ENCODE measurements at places on chromosomes 11 and 22.

DNA sequence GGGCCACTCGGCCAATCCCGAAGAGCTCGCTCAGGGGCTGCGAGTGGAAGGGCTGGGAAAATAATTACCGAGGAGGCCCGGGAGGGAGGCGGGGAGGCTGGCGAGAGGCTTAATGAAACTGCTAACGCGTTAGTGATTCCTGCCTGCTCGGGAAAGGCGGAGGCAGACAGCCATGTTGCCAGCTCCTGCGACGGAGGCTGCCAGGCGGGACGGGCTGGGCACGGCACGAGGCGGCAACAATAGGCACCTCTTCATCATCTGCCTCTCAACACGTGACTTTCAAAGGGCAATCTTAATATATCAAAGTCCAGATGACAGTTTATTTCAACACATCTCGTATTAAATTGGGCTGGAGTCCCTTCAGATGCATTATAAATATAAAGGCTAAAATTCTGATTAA is 68.0 kb upstream of the TCF20 start:
- DNase-seq, result no peak

GRCh38 chr22:39288135-39288898 is 31.1 kb downstream of the RPL3 start:
- no peak for DNase-seq

GRCh38 chr11:93541884-93542810 is 1.0 kb downstream of the SMCO4 start:
- DNase-seq, result peak; percentile 42

DNA sequence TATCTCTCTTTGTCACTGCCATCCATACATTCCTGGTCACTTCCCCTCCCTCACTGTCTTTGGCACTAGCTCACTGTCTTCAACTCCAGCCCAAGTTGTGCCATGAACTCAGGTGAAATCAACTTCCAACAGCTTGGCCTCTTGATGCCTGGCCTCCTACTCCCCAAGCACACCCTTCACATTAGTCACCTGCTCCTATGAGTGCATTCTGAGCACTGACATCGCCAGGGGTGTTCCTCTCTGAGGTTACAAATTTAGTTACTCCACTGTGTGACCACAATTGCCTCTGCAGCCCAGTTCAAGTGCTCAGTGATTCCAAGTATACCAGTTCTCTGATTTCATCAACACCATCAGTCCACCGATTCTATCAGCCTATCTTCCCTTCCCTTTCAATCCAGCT is 10.8 kb downstream of the DRD2 start:
- DNase-seq, result no peak

DNA sequence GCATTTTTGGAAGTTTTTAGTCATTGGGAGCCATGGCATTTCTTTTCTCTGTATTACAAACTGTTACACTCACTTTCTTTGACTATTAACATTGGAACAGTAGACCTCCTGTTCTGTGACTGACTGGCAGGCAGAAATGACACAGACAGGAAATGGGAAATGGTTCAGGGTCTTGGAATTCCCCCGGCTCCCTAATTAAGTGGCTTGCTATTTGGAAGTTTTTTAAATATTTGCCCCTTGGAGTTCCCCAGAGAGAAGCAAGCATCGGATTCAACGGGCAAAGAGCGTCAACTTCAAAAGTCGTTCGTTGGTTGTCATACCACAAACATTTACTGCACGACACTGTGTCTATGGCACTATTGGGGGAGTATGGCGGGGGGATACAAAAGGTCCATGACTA is 1.1 kb upstream of the BIRC2 start:
- DNase-seq, result no peak

Data from WERI-Rb-1 (cell line).